A375 (cell line): ENCODE measurements at places on chromosomes 3 and 15. TPM values are rescaled to one million over a fixed set of nuclear protein-coding genes. Genes with fewer than 3 reads are reported as not detected.

The RYR3 gene
- not detected in 2 replicates for total RNA-seq

The SYNM gene
- total RNA-seq, result 21.6 and 24.0 TPM in 2 replicates

The CCR9 gene
- not detected in 2 replicates for total RNA-seq

The CPOX gene
- 58.6 and 63.0 TPM in 2 replicates for total RNA-seq

The SAXO2 gene
- 2.7 TPM in 1 of 2 replicates, not detected in the other for total RNA-seq

The NR2C2 gene
- total RNA-seq, result 13.0 and 22.3 TPM in 2 replicates

The SMCO1 gene
- total RNA-seq, result not detected in 2 replicates

The ISL2 gene
- total RNA-seq, result 2.5 and 2.9 TPM in 2 replicates

The INSYN1 gene
- 2.1 and 2.6 TPM in 2 replicates for total RNA-seq

The SIAH2 gene
- total RNA-seq, result 21.4 and 47.8 TPM in 2 replicates

The CHRM5 gene
- not detected in 2 replicates for total RNA-seq

The TOPBP1 gene
- 54.4 and 59.9 TPM in 2 replicates for total RNA-seq

The GMNC gene
- not detected in 2 replicates for total RNA-seq

The SH2D7 gene
- not detected in 2 replicates for total RNA-seq

The AGBL1 gene
- not detected in 2 replicates for total RNA-seq

The RASGRP1 gene
- total RNA-seq, result 0.42 TPM in 1 of 2 replicates, not detected in the other

The HESX1 gene
- 0.80 and 1.9 TPM in 2 replicates for total RNA-seq

The NPAP1 gene
- total RNA-seq, result under 0.01 TPM in 1 of 2 replicates, not detected in the other

The EFCC1 gene
- total RNA-seq, result 0.23 TPM in 1 of 2 replicates, not detected in the other

The NOX5 gene
- total RNA-seq, result 0.11 and 0.13 TPM in 2 replicates

The TPRG1 gene
- 0.08 TPM in 1 of 2 replicates, not detected in the other for total RNA-seq
